ENCODE measurements at places on chromosomes 11 and 22.

- no peak for DNase-seq
These were observed 19.3 kb upstream of the GRK3 start for GRCh38 chr22:25545146-25545545.

DNA sequence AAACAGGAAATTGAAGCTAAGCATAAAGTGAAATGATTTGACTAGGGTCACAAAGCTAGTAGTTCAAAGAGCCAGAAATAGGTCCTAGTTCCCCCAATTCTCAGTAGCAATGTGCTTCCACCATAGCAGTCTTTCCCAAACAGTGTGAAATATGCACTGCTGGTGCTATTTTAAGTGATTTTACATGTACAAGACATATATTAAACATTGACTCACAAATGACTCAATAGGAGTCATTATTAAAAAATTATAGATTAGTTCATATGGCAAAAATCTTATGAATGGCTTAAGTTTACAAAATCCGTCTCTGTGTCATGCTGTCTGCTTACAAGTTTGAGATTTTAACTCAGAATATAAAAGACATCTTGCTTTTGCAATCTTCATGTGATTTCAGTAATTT lies 21.4 kb downstream of the KIF18A start:
- no peak for DNase-seq

GRCh38 chr11:29321293-29322132 lies 695.3 kb downstream of the KCNA4 start:
- DNase-seq, result no peak

DNA sequence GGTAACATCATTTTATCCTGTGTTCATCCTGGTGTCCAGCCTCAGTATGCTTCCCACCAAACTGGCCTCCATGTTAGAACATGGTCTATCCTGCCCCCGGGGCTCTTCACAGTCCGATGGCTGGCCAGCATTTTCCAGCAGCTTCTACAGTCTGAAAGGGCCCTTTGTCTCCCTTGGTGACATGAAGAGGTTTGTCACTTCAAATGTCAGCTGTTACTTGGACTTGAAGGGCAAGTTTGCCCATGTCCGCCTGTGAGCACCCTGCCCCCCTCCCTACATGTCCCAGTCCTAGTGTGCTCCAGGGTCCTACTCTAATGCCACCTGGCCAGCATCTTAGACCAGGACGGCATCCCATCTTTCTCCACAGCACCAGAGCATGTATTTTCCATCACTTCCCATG lies 24.7 kb downstream of the PATZ1 start:
- no peak for DNase-seq

- DNase-seq, result peak; percentile 98
These were observed at the start of gene FKBP2 for GRCh38 chr11:64240435-64241240. Gene FKBP2, plus strand, starts transcription at chr11:64241095. Its CDS starts 1,293 bp downstream, at chr11:64242388.

DNA sequence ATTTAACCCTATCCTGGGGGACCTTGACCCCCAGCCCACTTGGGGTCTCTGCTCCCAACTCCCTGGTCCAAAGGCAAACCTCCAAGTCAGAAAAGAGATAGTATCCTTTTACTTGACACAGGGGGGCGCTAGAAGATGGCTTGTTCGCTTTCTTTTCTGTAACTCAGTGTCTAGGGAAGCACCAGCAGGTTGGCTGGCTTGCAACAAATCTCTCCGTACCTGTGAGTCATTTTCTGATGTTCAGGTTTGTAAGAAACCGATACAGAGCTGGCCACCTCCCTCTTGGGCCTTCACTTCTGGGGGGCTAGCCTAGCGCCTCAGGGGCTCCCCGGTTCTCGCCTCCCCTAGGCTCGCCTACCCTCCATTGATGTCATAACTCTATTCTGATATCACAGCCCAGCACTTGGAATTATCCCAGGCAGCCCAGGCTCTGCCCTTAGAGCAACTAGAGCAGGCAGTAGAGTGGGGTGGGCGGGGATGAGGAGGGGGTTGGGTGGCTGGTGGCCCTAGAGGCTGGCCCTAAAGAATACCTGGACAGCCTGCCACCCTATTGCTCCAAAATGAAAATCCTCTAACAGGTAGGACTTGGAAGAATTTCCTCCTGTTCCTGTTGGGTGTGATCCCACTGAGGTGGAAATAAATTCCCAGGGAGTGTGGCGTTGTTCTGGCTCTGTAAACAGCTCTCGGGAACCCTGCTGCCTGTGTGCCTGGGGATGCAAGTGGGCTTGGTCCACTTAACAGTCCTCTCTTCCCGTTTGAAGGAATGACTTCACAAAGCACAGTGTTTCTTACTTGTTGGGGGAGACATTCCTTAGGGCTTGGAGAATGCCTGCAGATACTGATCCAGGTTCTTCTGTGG lies 69.4 kb downstream of the OSBP2 start:
- peak; percentile 15 for DNase-seq

GRCh38 chr22:46106279-46107022 lies 43.9 kb upstream of the PPARA start:
- no peak for DNase-seq

- no peak for DNase-seq
These were observed 879.0 kb downstream of the BRD1 start for GRCh38 chr22:48948575-48949170.

GRCh38 chr11:134417871-134418840 lies 6.1 kb upstream of the B3GAT1 start:
- DNase-seq, result no peak

DNA sequence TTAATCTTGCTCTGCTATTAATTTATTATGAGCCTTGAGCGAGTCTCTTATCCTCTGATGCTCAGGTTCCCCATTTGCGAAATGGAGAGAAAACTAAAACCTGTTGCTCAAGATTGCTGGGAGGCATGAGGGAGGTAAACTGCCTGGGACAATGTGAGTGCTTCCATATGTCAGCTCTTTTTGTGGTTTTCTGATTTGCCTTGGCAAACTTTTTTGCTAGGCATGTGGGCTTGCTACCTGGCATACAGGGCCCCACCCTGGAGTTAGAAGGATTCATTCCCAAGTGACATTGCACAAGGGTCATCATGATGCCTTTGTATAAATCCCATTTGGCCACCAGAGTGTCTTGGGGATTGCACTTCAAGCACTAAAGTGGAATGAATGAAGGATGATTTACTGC lies 22.4 kb downstream of the TSPAN18 start:
- DNase-seq, result no peak

DNA sequence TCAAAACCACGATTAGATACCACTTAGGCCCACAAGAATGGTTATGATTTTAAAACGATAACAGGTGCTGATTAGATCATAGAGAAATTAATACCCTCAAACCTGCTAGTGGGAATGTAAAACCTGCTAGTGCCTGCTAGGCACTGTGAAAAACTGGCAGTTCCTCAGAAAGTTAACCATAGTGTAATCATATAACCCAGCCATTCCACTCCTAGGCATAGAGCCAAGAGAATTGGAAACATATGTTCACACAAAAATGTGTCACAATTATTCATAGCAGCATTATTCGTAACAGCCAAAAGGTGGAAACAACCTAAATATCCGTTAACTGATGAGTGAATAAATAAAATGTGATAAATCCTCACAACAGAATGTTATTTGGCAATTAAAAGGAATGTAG lies 122.2 kb upstream of the SYN3 start:
- no peak for DNase-seq

DNA sequence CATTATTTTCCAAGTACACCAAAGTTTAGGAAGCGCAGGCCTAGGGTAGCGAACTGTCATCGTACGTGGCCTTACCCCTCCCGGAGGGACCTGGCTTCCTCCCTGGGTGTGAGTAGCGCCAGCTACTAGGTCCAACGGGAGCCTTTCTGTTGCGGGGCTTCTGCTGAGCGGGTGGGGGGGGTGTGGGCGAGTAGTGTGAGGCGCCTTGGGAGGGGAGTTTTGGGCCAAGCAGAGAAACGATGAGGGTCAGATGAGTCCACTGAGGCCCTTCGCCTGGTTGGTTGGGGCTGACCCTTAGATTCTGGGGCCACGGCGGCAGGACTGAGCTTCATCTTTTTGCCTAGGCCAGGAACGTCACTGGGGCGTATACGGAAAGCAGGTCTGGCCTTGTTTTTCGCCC lies 868 bp downstream of the TEF start:
- DNase-seq, result no peak

GRCh38 chr11:117019871-117020270 lies 78.4 kb downstream of the SIK3 start:
- no peak for DNase-seq

DNA sequence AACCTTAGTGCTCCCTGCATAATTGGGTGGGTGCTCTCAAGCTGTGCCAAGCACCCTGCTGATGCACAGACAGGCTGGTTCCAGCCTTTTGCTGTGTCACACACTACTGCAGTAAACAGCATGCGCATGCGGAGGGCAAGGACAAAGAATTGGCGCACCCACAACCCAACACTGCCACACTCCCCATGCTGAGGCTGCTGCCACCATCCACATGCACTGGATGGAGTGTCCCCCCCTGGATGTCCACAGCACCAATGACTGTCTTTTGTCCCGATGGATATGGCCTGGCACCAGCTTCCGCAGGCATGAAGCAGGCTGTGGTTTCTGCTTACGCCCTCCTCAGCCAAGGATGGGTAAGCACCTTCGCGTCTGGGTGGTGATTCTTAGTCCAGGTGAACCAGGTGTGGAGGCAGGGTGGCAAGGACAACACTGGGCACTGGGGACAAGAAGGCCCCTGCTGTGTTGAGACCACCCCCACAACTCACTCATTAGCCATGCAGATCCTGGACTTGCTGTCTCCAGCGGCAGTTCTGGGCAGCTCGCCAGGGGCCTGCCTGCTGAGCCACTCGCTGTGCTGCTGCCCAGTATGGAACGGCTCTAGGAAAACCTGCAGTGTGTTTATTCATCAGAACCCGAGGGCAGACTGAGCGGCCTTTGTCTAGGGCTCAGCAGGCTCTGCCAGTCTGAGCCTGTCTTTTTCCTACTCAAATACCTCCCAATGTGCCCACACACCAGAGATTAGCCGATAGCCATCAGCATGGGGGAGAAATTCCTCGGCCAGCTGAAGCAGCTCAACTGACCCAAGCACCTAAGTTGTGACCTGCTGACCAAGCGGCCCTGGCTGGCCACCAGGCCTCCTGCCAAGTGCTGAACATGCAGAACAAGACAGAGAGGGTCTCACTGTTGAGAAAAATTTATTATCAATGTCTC lies 8.2 kb upstream of the NAP1L4 start:
- no peak for DNase-seq

GRCh38 chr11:64444838-64445441 lies 86.0 kb downstream of the RPS6KA4 start:
- no peak for DNase-seq

DNA sequence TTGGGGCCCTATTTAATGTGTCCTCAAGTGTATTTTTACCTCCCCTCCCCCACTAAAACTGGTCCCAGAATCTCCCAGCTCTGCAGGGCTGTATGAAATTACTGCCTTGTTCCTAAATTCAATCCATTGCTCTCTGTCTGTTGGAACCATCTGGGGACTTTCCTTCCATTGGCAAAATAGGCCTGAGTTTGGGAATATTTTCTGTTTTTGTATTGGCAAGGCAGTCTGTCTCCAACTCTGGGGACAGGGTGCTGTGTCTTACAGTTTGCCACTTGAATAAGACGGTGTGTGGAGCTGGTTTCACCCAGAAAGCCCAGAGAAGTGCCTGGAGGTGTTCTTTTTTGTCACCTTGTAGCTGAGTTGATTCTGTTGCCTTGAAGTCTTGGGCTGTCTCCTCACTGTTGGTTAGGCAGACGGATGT lies 1.3 kb downstream of the PACS1 start:
- DNase-seq, result no peak

DNA sequence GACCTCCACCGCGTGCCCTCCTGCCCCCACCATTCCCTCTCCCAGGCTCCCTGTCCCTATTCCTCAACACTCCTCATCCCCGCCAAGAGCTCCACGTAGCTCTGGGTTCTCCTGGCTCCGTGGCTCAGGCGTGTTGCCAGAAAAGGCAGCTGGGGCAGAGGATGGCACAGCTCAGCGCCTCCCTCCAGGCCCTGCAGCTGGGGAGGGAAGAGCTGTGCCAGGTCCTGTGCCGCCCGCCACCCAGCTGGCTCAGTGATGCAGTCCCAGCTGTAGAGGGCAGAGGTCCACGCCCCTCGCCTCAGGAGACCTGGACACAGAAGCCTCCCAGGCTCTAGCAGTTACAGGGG lies 4.2 kb downstream of the ARHGAP1 start:
- DNase-seq, result no peak

- DNase-seq, result no peak
These were observed 31.3 kb downstream of the CARD18 start for GRCh38 chr11:105108247-105108646.

GRCh38 chr22:48104102-48104738 lies 1341.8 kb downstream of the TBC1D22A start:
- no peak for DNase-seq

- no peak for DNase-seq
These were observed 65.2 kb downstream of the CABIN1 start for GRCh38 chr22:24076091-24076867.

Measured in activated gamma-delta T cell treated with anti-CD3 and anti-CD28 coated beads, Interleukin-2, amount 50 U/mL, for 16 hours (primary cell).